ENCODE measurements at places on chromosomes 1 and 21.

- DNase-seq, result no peak
These were observed 9.4 kb downstream of the KIRREL1 start for GRCh38 chr1:158002631-158003405.

- no peak for DNase-seq
These were observed 215.9 kb downstream of the TOMM20 start for GRCh38 chr1:234912548-234913277.

DNA sequence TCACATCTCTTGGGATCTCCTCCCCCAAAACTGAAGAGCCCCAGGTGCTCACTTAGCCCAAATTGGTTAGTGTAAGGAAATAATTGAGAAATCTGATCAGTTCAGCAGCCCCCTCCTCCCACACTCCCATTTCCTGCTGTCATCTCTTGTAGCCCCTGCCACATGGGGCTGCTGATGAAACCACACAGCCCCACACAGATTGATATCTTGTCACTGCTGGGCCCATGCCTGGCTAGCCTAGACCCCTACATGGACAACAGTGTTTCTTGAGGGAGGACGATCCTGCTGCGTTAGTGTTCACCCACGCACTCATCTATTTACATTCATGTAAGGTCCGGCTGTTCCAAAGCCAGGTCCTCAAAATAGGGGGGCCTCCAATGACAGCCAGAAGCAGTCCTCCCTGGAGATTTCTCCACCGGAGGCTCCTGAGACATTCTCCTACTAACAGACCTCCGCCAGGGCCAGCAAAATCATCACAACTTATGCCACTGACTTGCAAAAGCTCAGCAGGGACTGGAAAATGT lies 23.9 kb upstream of the RXRG start:
- no peak for DNase-seq

GRCh38 chr1:66475940-66476339 lies 58.0 kb upstream of the SGIP1 start:
- DNase-seq, result no peak

- DNase-seq, result no peak
These were observed 27.5 kb downstream of the SH3BGR start for GRCh38 chr21:39479164-39479813.

GRCh38 chr21:18387994-18388393 lies 15.6 kb downstream of the TMPRSS15 start:
- DNase-seq, result no peak

DNA sequence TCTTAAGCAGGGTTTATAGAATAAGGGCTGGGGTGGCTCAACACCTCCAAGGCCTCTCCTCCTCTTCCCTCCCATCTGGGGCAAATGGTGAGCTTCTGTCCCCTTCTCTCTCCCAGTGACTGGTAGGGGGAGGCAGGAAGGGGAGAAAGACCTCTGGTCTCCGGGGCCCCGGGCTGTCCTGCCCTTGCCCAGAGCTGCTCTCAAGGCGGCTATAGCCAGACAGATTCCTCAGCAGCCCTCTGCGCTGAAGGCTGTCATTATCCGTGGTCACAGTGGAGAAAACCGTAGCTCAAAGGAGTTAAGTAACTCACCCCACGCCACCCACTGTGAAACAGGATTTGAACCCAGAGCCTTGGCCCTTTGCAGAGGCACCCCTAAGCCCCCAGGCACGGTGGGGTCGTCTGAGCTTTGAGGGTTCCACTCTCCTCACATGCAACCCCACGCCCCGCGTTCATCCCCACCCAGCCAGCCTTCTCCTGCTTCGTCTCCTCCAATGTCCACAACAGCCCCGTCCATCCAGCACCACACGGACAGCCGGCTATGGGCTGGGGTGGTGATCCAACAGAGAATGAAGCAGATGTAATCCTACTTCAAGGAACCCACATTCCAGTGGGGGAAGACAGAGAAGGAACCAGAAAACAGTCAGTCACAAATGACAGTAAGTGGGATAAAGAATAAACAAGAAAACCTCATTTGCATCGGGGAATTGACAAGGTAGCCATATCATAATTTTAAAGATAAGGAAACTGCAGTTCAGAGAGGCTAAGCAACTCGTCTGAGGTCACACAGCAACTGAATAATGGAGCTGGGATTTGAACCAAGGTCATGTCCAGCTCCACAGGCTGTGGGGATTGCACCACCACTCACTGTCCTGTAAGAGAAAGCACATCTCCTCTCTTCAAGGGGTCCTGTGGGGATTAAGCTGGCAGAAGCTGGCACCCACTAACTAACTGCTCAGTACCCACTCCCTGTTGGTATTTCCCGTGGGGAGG lies 31.8 kb downstream of the DHRS3 start:
- DNase-seq, result no peak

DNA sequence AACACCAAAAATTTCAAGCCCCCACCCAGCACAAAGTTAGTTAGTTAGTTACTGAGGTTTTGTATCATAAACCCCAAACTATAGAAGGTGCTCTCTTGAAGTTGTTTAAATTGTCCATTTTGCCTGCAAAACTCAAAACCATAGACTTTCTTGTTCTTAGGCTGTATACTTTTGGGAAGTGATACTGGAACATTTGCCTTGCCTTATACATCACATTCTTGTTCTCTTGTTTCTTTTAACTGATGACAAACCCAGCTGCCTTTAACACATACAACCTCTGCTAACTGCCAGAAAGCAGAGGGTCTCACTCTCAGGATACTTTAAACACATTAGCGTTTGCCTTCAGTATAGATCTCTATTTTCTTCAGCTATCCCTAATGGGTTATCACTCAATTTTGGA lies 570.5 kb downstream of the MRPL39 start:
- no peak for DNase-seq

GRCh38 chr1:206782448-206782847 lies 10.2 kb upstream of the IL10 start:
- no peak for DNase-seq

- no peak for DNase-seq
These were observed 43.7 kb downstream of the SRSF11 start for GRCh38 chr1:70264839-70265238.

DNA sequence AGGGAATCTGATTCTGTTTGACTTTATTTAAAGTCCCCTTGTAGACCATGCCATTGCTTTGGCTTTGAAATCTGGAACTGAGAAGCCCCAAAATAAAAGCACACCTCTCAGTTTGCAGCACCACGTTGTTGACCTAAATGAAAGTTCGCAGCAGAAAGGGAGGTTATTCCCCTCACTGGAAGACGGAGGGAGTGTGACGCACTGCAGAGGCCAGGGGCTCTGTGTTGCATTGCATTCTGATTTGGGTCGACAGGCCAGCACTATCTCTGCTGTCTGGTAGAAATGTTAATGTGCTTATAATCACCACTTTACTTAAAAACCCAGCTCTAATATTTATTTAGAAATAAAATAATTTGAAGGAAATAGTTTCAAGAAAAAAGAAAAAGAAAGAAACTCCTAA lies 675.2 kb upstream of the NR5A2 start:
- no peak for DNase-seq

- DNase-seq, result no peak
These were observed 136.2 kb upstream of the TIAM1 start for GRCh38 chr21:31480228-31480627.

- no peak for DNase-seq
These were observed 234.3 kb upstream of the ADAMTS5 start for GRCh38 chr21:27201197-27201596.

GRCh38 chr1:48182439-48182838 lies 40.1 kb upstream of the SLC5A9 start:
- no peak for DNase-seq

GRCh38 chr1:178688244-178688643 lies 36.8 kb upstream of the RALGPS2 start:
- DNase-seq, result no peak

DNA sequence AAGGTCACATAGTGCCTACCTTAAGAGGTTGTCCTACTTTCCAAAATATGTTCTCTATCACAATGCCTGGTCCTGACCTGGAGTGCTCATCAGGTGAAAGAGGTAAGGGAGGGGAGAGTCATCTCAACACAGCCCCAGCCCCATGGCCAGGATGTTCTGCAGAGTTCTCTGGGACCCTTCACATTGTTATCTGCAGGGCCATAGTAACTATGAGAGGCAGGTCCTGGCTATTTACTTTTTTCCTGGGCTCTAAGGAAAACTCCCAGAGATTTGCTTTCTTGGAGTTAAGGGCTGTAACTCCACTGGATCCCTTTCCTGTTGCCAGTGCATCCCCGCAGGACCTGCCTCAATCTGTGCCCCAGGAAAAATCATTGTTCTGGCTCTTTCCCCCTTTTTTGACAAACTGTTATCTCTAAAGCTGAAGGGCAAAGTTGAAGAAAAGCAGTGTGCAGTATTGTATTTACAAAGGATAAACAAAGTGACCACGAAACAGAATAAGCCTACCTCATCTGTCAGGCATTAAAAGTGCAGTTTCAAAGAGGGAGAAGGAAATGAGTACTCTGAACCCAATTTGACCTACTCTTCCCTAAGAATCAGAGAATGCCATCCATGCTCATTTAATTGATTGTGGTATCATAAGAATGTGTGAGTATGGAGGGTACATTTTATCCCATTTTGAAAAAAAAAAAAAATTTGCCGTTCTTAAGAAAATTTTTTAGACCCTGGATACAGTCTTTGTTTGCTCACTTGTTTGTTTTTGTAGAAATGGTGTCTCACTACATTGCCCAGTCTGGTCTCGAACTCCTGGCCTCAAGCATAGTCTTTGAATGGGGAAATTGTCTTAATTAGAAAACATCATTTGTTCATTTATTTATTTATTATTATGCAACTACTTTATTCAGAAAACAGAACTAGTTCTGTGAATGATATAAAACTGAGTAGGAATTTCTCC lies 149.6 kb downstream of the RHOU start:
- DNase-seq, result no peak

GRCh38 chr1:212594640-212595039 lies 13.9 kb upstream of the ATF3 start:
- no peak for DNase-seq

- no peak for DNase-seq
These were observed 293.9 kb upstream of the ESRRG start for GRCh38 chr1:217017165-217017564.

- no peak for DNase-seq
These were observed 54.8 kb downstream of the NGF start for GRCh38 chr1:115283249-115283648.

DNA sequence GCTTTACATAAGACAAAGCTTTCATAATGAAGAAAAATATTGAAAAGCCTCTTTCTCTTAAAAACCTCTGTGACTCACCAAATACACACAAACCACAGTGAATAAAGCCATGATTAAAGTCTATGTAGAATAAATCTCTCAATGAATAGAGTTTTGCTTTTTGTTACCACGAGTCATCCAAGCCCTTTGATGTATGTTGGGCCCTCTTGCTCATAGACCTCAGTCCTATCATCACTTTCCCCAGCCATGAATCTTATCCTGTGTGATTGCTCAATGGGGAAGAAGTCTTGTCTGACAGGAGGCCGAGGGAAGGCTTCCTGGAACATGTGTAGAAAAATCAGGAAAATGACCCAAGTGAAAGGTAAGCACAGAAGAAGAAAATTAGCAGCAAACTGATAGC lies 60.8 kb downstream of the NGF start:
- no peak for DNase-seq

DNA sequence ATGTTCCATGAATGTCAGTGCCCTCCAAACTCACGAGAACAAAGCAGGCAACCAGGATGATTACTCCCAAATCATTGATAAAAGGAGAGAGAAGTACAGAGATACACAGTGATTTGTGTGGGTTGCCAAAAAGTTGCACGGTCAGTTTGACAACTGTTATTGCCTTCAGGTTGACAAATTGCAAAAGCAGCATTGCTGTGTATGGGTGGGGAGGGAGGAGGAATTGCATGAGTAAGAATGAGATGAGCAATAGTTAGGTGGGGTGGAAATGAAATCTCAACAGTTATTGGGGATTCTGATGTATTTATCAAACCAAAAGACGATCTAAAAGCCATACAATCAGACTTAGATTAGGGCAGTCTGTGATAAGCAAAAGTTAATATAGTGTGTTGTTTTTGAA lies 93.7 kb downstream of the NTMT2 start:
- no peak for DNase-seq

GRCh38 chr1:212231372-212231771 lies 53.8 kb upstream of the PPP2R5A start:
- no peak for DNase-seq

DNA sequence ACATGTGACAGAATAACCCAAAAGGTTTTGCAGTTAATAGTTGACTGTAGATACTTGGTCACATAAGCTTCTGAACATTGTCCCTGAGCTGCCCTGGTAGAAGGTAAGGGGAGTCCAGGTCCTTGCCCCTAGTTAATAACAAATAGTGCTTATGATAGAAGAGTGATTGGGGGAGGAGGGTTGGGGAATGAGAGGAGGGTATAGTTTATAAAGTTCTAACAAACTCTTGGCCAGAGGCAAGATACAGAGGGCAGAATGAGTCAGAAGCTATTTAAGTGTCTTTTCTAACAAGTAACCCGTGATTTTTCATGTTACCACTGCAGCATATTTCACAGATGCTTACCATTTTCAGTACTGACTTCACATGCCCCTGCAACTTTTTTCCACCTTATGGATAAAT lies 26.7 kb upstream of the MYOCOS start:
- no peak for DNase-seq

DNA sequence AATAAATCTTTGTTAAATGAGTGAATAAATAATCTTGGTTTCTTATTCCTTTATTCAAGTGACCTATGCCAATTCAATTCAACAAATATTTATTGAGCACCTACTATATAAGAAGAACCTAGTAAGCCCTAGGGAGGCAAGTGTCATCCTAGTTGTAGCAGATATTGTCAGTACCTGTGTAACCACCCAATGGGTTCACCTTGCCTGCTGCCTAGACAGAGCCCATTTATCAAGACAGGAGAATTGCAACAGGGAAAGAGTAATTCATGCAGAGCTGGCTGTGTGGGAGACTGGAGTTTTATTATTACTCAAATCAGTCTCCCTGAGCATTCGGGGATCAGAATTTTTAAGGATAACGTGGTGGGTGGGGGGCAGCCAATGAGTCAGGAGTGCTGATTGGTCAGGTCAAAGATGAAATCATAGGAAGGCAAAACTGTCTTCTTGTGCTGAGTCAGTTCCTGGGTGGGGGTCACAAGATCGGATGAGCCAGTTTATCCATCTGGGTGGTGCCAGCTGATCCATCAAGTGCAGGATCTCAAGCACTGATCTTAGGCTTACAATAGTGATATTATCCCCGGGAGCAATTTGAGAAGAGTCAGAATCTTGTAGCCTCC lies 53.8 kb upstream of the KCNA3 start:
- no peak for DNase-seq

DNA sequence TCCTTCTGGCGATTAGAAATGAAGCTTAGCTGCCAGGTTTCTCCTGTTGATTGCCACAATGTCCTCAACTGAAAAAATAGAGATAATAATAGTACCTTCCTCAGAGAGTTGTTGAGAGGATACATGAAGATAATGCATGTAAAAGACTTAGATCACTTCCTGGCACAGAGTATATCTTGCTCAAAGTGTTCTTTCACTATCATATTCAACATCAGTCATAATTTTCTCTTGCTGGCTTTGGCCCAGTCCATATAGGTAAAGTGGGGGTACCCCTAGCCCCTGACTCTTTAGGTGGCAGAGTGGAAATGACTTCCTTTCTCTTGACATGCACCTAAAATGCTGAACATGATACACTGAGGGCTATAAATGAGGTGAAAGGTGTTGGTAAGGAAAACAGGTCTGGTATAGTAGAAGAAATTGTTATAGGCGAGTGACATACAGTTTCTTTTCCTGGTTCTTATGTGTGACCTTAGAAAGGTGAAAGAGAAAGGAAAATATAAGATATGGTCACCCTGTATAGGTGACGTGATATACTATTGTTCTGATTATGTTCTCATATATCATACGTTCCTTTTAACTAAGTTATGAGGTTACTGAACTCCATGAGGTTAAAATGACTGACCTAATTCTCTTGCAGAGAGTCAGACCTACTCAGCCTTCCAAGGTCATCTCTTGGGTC lies 209.9 kb upstream of the DEPDC1 start:
- DNase-seq, result no peak
